ENCODE measurements at places on chromosomes 1 and 21.

DNA sequence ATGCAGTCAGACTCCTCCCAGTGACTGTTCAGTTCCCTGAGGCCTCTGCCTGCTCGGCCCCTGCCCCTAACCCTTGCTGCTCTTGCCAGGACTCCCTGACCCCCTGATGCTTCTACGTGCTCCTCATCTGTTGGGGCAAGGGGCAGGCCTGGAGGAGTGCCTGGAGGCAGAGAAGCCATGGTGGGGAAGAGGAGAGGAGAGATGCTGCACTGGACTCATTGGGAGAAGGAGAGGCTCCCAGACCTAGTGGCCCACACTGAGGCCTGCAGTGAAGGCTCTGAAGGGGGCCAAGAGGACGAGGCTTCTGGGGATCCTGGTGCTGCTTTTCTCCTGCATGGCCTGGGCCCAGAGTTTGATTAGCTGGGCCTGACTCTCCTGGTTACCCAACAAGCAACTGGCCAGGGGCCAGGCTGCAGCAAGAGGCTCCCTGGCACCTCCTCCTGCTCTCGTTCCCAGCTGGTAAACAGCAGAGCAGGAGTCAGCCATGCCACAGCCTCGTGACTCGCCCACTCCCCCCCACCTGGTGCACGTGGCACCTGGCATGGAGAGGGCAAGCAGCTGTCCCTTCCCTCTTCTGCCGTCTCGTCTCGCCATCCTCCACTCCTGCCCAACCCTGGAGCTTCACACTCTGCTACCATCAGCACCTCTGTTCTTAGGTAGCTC, 847 bp upstream of the RORC start:
- peak; percentile 76 for DNase-seq

DNA sequence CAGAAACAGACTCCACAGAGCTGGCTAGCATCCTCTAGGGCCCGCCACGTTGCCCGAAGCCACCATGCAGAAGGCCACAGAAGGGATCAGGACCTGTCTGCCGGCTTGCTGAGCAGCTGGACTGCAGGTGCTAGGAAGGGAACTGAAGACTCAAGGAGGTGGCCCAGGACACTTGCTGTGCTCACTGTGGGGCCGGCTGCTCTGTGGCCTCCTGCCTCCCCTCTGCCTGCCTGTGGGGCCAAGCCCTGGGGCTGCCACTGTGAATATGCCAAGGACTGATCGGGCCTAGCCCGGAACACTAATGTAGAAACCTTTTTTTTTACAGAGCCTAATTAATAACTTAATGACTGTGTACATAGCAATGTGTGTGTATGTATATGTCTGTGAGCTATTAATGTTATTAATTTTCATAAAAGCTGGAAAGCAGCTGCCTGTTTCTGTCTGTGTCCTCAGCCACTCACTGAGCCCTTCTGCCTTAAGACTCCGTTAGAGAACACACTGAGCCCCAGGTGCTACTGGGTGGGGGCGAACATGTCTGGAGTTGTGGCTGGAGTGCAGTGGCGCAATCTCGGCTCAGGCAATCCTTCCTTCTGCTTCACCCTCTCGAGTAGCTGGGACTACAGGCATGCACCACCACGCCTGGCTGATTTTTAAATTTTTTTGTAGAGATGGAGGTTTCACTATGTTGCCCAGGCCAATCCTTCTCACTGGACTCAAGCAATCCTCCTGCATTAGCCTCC, 14.8 kb downstream of the MFSD2A start:
- no peak for DNase-seq

GRCh38 chr1:169119405-169119804, 12.9 kb downstream of the ATP1B1 start:
- DNase-seq = no peak

GRCh38 chr1:61740751-61741700, 1.3 kb upstream of the PATJ start:
- no peak for DNase-seq

GRCh38 chr1:85976516-85977205, 179.9 kb downstream of the COL24A1 start:
- no peak for DNase-seq
